ENCODE measurements at places on chromosomes 5 and 9.

- no peak for DNase-seq
Observed at GRCh38 chr9:128215491-128216409, 12.6 kb downstream of the DNM1 start.

DNA sequence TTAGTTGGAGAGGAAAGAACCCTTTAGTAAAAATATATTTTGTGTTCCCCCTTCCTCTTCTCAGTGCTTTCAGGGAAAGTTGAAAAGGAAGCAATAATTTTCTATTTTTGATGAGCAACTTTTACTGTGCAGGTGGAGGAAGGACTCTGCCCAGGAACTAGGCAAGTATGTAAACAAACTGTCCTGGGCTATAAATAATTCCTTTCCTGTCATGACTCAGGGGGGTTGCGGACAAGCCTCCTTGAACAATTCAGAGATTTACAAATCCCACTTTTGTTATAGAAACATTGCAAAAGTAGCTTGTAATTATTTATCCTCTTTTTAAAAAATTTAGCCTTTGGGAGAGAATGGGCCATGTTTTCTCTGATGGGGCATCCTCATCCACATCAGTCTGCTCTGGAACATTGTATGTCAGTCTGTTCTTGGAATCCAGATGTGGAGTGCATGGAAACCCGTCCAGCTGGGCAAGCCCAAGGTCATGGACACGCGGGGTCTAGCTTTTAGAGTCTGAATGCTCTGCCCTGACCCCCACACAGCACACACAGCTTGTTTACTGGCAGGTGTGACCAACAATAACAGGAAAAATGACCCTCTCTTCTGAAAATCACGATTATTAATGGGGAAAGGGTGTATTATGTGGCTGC is 127.6 kb downstream of the GADD45G start:
- no peak for DNase-seq

DNA sequence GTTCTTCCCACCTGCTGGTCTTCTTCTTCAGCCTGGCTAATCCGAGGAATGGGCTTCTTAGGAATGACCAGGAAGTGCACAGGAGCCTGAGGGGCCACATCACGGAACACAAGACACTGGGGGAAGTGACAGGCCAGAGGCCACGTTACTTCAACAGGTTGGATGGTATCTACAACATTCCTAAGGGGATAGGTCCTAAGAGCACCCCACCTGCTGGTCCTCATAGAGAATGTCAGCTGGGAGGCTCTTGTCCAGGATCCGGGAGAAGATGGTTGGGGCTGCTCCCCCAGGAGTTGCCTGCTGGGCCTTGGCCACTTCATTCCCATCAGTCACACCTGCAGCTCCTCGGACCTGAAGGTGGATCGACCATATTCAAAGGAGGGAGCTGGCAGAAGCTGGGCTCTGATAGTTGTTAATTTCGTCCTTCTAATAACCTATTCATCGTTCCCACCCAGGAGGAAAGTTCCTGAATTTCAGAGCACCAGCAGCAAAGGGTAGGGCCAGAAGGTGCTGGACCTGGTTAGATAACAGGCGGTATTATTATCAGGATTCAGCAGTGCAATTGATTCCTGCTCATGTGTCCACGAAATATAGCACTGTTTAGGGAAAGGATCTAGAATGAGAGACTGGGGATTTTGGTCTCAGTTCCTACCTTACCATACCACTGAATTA is 1.3 kb downstream of the HINT2 start:
- DNase-seq = no peak

GRCh38 chr9:93180938-93181337 is 3.0 kb upstream of the WNK2 start:
- DNase-seq = no peak

DNA sequence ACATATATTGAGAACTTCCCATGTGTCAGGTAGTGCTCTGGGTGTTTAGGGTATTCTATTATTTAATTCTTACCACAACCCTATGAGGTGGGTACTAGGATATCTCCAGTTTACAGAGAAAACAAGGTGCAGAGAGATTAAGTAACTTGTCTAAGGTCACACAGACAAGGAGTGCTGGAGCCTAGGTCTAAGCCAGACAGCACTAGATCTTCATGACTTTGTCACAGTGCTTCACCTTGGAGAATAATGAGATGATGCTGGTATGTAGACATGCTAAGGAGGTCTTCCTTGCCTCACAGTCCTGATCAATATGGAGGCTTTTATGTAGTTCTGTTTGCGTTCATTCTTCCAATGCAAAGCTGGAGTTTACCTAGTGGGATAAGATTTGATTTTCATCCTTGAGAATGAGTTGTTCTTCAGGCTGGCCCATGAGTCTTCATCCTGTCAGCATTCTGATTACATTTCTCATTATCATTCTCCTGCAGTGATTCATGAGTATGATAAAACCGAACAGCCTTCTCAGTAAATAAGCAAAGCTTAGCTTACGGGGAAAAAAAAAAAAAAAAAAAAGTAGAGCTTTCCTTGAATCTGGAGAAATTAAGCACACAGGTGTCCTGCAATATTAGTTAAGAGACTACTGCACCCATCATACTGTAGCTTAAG is 176.3 kb downstream of the C9orf152 start:
- DNase-seq = no peak

- DNase-seq = no peak
Observed at GRCh38 chr5:111755942-111756381, 1.0 kb downstream of the NREP start.

- DNase-seq = no peak
Observed at GRCh38 chr5:172362755-172363154, 79.2 kb upstream of the UBTD2 start.

- DNase-seq = no peak
Observed at GRCh38 chr5:148352696-148353095, 17.3 kb downstream of the SPINK9 start.

- DNase-seq = peak; percentile 27
Observed at GRCh38 chr9:34403554-34404380, 27.1 kb upstream of the MYORG start.

GRCh38 chr5:73513996-73514395 is 15.8 kb downstream of the BTF3 start:
- DNase-seq = no peak

DNA sequence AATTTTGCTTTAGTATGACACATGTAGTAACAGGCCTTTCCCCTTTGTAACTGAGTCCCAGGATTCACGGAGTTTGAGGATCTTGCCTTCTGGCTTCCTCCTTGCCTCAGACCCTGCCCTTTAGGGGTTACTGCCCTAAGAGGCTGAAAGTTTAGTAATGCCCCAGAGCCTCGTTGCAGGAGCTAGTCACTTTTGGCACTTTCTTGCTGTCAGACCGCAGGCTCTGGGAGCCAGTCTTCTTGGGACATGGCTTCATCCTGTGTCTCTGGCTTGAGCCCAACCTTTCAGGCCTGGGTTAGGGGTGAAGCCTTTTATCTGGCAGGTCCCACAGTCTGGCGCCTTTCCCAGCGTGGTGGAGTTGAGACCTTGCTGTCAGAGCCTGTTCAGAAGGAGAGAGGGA is 185.6 kb upstream of the DMRT1 start:
- no peak for DNase-seq

DNA sequence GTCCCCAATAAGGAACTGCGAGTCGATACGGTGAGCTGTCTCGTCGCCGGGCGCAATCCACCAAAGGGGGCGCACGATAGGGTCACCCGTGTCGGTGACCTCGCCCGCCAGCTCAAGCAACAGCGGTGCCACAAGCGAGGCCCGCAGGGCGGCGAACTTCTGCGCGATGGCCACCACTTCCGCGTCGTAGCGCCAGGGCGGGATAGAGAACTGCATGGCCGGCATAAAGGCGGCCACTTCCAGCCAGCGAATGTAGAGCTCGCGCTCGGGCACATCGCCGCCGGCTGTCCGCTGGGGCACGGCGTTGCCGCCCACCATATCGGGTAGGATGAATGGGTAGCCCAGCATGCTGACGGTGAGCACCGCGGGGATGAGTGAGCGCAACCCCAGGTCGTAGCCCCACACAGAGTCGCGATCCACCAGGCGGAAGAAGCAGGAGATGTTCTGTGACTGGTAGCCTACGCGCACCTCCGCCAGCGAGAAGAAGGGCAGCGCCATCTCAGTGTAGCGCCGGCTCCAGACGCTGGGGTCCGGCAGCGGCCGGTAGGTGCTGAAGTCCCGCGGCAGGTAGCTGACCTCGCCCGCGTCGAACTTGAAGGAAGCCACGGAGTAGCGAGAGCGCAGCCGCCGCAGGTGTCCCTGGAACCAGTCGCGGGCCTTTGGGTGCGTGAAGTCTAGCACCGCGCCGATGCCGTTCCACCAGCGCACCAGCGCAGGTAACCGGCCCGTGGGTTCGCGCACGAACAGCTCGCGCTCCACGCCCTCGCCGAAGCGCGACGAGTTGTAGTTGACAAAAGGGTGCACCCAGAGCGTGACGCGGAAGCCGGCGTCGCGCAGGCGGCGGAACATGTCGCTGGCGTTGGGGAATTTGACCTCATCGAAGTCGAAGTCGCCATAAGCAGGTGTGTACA is 5.5 kb downstream of the MYORG start:
- DNase-seq = peak; percentile 8

DNA sequence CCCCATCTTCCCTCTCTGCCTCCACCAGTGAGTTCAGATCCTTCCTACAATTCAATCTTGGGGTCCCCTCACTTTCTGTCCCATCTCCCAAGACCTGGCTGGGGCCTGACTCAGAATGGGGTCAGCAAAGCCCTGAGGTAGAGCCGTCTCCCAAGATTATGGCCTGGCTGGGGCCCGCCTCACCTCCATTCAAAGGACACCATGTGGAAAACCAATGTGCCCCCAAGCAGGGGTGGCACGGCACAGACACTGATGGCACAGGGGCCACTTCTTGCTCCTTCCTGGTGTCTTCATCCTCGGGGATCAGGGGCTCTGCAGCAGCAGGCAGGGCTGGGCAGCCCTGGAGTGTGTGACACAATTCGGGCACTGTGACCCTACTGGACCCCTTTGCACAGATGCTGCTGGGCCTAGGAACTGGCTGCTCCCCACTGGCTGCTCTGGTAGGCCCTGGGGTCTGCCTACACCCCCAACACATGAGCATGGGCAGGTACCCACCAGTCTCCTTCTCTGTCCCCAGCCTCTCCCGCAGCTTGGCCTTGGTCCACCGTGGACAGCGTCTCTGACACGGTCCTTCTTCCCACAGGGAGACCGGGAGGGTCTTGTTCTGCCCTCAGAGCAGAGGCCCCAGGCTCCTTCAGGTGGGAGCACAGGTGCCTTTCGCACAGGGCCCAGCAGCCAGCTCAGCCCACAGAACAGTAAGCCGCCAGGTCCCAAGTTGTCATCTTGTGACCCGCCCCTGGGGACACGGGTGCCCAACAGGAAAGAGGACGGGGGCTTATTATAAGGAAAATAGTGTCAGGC is 89.5 kb downstream of the ADAMTS2 start:
- DNase-seq = no peak

GRCh38 chr5:53173083-53173482 is 63.5 kb upstream of the MOCS2 start:
- no peak for DNase-seq

DNA sequence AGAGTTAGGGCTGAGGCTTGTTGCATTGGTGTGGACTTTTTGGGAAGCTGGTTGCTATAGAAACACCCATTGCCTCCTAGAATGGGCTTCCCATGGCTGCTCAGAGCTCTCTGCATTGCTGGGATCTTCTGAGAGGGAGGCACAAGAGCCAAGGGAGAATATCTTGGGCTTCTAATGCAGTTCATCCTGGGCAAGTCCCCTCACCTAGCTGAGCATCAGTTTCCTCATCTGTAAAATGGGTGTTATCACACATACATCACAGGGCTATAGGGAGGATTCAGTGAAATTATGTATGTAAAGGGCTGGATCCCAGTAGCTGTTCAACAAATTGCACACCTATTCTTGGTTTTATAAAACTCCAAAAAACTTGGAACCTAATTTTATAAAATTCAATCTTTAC is 106.1 kb upstream of the ALDH1B1 start:
- DNase-seq = no peak

DNA sequence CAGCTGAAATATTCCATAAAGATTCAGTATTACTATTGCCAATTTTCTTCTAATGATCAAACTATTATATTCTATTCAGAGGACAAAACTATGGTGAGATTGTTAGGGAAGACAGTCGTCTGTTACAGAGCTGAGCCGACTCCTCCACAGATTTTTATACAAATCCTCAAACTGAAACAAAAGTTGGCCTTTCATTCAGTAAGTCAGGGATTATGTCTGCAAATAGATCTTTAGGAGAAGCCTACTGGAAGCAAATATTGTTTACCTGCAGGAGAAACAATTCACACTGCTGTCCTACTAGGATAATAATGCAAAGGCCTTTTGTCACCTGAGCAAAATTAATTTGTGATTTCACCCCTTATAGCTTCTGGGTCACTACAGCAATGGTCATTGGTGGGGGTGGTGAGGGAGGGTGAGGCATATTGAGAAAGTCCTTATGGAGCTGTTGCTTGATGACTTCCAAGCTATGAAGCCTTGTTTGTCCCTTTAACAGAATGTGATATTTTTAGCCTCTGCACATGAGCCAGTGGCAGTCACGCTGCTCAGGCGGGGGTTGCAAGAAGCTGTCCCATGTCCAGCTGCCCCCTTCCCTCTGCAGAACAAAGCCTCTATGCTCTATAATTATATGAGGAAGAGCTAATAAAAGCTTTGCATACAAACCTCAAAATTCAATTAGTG is 200.5 kb upstream of the KLF9 start:
- DNase-seq = no peak

DNA sequence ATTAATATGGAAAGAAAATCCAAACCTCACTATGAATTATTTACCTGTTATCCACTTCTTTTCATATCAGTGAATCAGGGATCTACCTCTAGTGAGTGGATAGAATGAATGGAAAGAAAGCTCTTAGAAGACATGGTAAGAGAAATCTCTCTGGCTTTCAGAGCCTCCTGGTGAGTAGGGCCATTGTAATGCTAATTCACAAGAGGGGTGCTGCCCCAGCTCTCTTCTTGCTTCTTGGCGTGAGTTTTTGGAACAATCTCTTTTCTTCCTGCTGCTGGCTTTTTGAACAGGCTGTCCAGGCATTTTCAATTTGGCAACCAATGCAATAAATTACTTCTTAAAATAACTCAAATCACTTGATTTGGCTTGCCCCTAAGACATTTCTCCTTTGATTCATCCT is 49.9 kb upstream of the KCNN2 start:
- no peak for DNase-seq

GRCh38 chr9:102225841-102226441 is 487.5 kb upstream of the GRIN3A start:
- no peak for DNase-seq

DNA sequence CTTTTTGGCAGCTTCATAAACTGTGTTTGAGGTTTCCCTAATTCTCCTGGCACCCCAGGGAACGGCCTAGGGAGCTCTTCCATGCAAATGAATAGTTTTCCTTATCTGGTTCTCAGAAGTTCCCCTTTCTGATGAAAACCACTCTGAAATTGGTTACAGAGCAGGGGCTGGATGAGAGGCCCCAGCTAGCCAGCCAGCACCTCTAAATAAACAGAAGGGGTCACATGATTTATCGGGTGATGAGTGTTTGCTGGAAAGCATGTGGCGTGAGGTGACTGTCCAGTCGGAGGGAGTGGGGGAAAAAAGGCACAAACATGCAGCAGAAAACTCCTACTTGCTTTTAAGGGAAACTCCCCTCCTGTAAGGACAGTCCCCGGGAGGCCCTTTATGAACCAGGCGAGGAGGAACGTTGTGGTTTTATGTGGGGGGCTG is 261.2 kb upstream of the ANKRD55 start:
- no peak for DNase-seq

All from CD4-positive, alpha-beta T cell treated with Interleukin-4 for 4 hours (primary cell).